Heart right ventricle (tissue), 16 donors: ENCODE measurements at places on chromosomes 7 and 10.
A peak's percentile ranks its signal among the peaks of the same experiment; 100 is the strongest.

DNA sequence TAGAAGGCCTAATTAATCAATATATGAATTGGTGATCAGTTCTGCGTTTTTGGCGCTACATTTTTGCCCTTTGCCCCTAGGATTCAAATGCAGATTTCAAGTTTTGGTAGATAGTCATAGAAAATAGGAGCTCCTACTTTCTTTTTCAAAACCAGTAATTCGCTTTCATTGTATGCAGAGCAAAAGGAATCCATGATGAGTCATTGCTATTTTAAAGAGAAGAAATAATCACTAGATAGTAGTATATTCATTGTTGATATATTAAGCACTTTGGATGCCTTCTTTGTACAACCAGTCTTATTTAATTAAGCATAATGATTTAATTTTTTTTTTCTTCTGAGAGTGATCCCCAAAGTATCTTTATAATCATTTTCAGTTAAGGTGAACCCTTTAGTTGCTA lies 50.3 kb downstream of the CSTF2T start:
- no peak for DNase-seq

DNA sequence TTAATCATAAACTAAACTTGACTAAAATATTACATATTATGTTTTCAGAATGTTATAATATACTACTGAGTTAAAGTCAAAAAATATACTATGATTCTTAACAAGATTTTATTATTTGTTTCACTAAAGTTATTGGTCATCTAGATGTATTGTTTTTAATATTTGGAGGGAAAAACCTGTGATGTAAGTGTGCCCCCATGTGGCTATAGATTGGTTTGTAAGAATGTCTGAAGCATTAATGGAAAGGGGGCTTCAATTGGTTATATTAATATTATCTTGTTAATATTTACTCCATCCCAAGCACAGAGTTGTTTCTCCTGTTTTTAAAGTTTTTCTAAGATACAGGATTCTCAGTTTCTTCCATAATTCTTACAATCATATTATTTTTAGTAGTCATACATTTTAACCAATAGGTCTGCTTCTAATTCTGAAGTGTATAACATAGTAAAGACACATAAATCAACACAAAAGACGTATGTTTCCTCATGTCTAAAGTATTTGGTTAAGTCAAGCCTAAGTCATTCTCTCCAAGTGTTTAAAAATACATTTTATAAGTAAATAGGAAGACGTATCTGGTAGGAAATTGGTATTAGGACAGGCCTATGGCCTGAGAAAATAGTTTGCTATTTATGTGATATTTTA lies 58.0 kb downstream of the GNAT3 start:
- DNase-seq: no peak

- DNase-seq: no peak
Measured at GRCh38 chr7:47811632-47812380, 136.5 kb downstream of the PKD1L1 start.

GRCh38 chr10:22791665-22792064 lies 77.3 kb upstream of the PIP4K2A start:
- no peak for DNase-seq

GRCh38 chr7:47039904-47040303 lies 542.0 kb downstream of the TNS3 start:
- peak; percentile 69 for DNase-seq

DNA sequence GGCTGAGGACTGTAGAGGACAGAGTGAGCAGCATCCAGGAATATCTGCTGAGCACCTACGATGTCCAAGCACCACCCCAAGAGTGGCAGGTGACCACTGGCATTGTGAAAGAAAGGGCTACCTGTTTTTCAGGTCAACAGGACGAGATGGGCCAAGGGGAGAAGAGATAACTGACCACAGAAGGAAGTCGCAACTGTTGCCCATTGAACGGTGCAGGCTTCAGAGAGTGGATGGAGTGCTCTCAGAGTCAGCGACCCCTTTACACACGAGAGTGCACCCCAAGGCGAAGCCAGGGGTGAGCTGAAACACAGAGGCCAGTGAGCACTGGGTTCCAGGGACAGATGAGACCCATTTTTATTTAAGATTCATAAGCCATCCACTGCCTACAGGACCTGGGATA lies 42.3 kb downstream of the HIPK2 start:
- DNase-seq: no peak

DNA sequence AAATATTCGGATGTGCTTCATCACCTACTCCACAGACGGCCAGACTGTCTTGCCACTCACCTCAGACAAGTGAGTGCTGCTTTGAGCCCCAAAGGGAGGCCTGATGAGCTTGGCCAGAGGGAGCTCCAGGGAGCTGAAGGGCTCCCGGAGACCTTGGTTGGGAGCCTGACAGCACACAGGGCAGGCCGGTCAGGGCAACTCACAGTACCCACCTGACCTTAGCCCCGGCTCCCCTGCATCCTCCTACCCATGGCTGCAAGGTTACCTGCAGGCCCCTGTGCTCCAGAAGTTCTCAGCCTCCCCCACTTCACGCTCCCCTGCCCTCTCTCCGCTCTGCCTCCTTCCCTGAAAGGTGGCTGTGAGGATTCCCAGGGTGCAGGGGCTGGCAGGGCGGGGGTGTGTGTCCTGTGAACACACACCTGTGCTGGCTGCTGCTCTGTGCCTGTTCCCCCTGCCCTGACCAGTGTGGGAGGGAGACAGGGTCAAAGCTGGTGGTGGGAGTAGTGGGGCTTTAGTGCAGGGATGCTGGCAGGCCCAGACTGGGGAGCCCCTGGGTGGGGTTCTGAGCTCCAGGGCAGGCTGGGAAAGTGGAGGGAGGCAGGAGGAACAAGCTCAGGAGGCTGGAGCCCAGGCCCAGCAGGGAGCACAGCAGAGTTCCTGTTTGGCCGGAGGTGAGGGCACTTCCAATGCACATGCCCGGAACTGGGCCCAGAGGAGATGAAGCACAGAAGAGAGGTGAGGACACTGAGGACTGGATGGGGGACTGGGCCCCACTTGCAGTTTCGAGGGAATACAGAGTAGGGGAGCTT lies 7.2 kb downstream of the ANTXRL start:
- no peak for DNase-seq

GRCh38 chr7:136050462-136050847 lies 73.3 kb upstream of the MTPN start:
- DNase-seq: no peak

- DNase-seq: peak; percentile 45
Measured at GRCh38 chr7:135281363-135281949, 47.8 kb downstream of the STRA8 start.

DNA sequence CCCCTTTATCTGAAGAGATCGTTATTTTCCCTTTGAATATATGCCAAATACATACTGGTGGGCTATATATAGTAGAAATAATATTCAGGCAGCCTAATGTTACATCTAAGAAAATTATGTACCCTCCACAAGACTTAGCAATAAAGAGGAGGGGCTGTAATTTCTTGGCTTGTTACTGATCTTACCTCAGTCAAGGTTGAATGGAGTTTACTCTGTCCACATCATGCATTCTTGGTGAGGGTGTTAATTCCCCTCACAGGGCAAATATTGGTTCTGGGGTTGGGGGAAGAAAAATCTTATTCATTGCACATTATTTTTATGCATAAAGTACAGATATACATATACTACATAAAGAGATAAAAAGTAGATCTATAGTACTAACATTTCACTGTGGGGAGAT lies 145.8 kb upstream of the ANK3 start:
- DNase-seq: no peak

GRCh38 chr10:62093863-62094291 lies 174.8 kb downstream of the RTKN2 start:
- DNase-seq: no peak

DNA sequence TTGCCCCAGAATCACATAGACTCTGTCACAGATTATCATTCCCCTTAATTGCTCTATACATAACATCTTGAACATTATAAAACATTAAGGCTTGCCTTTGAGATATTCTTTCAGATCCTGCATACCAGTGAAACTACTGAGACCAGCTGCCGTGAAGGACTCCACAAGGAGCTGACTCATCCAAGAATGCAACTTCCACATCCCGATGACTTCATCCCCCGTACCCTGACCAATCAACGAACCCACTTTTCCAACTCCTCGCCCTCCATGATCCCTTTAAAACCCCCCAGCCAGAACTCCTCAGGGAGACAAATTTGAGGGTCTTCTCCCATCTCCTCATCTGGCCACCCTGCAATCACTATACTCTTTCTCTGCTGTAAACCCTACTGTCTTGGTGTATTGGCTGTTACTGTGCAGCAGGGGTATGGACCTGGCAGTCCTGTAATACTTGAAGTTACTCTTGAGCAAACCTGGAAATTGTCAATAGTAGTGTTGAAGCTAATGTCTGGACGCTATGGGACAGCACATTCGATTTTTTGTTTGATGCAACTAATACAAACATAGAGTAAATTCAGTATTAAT lies 49.8 kb downstream of the HTR5A start:
- no peak for DNase-seq

- DNase-seq: peak; percentile 13
Measured at GRCh38 chr10:12389154-12389734, 39.9 kb downstream of the CAMK1D start.

- no peak for DNase-seq
Measured at GRCh38 chr10:28316696-28317095, 13.8 kb upstream of the MPP7 start.

- peak; percentile 44 for DNase-seq
Measured at GRCh38 chr10:34808801-34809745, 6.0 kb downstream of the PARD3 start.

GRCh38 chr10:100158044-100158805 lies 27.6 kb downstream of the ERLIN1 start:
- no peak for DNase-seq

DNA sequence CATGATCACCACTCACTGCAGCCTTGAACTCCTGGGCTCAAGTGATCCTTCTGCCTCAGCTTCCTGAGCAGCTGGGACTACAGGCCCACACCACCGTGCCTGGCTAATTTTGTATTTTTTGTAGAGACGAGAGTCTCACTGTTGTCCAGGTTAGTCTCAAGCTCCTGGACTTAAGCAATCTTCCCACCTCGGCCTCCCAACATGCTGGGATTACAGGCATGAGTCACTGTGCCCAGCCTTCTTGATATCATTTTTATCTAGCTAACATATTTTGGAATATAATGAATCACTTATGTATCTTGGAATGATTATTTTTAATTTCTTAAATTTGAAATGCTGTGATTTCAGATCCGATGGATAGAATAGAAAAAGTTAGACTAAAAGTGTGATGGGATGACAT lies 18.4 kb downstream of the ARL4A start:
- DNase-seq: no peak

DNA sequence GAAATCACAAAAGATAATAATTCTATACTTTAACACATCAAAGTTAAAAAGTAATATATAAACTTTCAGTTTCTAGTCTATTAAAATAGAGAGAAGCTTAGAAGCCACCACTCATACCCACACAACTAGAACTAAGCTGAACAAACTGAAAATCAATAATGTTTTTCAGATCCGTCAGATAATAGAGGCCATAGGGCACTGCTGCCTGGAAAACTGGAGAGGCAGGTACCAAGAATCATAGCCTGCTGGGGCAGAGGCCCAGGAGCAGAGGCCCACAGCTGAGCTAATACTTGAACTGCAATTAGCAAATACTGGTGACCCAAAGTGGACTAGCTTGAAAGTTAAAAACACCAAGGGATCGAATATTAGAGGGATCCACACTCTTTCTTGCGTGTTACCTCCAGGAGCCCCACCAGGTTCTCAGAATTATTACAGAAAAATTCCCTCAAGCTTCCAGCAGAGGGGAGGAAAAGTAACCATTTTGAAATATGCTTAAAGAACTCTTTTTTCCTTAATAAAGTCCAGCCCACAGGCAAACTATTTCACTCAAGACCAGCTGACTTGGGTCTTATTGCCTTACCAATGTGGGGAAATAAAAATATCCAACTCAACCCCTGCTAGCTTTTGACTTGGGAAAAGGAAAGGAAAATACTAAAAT lies 774.1 kb upstream of the IGFBP3 start:
- no peak for DNase-seq

GRCh38 chr7:101589052-101589451 lies 40.0 kb downstream of the MYL10 start:
- DNase-seq: no peak

- DNase-seq: no peak
Measured at GRCh38 chr10:110764793-110765512, 106.8 kb upstream of the PDCD4 start.

DNA sequence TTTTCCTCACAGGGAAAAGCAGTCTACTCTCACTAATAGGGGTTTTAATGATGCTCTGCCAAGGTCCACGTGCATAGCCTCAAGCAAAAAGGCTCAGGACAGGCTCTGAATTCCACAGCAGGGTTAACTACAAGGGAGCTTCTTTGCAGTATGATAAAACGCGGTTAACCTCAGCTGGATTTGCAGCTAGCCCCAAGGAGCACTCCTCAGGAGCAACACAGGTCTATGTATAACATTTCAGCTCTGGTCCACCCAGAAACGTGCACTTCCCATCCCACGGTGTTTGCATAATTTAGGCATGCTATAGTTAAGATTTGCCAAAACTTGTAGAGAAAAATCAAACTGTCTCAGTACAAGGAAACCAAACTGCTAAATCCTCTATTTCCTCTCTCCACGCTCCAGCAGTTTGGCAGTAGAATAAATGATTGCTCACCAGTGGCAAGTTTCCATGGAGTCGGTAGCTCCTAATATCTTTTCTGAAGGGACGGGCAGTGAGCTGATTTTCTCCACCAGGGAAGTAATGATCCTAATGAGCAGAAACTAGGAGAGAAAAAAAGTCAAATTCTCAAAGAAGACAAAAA lies 13.1 kb upstream of the ASB4 start:
- no peak for DNase-seq

DNA sequence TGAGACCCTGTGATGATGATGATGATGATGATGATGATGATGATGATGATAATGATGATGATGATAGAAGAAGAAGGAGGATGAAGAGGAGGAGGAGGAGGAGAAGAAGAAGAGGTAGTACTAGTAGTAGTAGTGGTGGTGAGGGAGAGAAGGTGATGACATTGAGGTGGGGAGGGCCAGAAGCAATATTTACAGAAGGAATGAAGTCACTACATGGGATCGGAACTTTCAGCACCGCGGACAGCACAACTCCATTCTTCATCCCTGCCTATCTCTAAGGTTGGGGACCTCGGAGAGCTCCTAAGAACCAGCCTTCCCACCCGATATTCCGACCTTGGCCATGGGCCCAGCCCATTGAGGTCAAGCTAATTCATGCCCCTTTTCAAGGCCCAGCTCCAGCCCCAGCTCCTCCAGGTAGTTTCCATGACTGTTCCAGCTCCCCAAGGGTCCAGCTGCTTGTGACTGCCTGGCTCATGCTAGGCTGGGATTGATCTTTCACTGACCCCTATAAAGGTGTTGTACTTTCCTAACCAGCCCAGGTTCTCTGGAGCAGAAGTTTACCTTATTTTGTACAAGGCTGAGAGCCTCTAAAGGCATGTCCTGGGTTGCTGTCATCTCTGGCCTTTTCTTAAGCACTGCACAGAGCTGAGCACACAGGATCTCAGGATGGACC lies 10.3 kb downstream of the CRHR2 start:
- peak; percentile 54 for DNase-seq

DNA sequence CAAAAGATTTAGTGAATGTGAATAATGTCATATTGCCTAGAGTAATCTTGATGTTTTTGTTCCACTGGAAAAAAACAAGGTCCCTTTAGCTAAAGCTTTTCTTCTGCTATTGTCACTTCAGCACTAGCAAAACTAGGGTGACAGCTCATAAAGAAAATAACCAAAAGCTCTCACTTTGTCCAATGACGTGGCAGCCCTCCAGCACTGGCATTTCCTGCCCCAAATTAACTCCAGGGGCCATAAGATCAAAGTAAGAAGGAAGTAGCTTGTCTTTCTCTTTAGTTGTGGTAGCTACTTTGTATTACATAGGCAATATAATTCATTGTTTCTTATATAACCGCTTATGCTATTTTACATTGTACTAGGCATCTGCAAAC lies 47.3 kb downstream of the LRRN3 start:
- DNase-seq: peak; percentile 29
